SW 1271 (cell line): ENCODE measurements at places on chromosomes 4 and X.

GRCh38 chr4:163092093-163092492 is 74.6 kb downstream of the NAF1 start:
- no peak for DNase-seq

DNA sequence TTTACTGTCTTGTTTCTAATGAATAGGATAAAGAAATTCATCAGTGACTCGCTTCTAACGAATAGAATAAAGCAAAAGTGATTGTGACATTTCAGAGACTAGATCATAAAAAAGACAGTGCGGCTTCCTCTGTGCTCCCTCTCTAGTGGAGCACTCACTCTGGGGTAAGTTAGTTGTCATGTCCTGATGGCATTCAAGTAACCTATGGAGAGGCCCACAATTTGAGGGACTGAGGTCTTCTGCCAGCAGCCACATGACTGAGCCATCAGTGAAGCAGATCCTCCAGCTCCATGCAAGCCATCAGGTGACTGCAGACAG is 72.4 kb downstream of the YIPF6 start:
- no peak for DNase-seq

- DNase-seq = no peak
Observed at GRCh38 chr4:152828122-152828521, 48.4 kb downstream of the ARFIP1 start.

DNA sequence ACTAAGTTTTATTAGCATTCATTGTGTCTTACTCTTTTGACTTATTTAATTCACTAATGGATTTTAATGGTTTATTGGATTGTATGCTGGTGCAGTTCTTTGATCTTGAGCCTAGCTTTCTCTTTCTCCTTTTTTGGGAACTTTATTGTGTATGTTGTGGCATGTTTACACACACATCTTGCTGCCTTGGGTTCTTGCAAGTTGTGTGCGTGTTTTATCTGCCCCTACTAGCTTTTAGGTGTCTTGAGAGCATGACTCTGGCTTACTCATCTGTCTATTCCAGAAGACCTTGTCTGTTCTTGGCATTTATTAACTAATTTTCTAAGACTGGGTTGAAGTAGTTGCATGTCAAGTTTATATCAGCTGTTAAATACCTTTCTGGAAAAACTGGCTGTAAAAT is 2.7 kb downstream of the TMEM165 start:
- no peak for DNase-seq

GRCh38 chr4:155734065-155734464 is 24.8 kb upstream of the GUCY1B1 start:
- DNase-seq = no peak

GRCh38 chr4:182875453-182876405 is 41.5 kb downstream of the DCTD start:
- DNase-seq = no peak

DNA sequence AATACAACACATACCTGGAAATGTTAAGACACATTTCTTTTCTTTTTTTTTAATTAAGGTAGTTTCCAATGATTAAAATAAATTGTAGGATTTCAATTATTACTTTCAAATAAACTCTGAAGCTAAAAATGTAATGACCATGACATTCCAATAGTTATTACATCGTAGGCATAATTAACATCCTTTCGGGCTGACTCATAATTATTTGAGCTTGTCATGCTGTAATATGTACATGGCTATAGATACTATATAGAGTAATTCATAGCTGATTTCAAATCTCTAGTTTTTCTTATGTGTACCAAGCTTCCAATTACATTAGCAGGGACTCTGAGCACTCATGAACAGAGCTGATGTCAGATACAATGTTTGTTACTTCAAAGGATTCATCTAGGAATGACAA is 125.7 kb upstream of the GABRG1 start:
- DNase-seq = no peak

DNA sequence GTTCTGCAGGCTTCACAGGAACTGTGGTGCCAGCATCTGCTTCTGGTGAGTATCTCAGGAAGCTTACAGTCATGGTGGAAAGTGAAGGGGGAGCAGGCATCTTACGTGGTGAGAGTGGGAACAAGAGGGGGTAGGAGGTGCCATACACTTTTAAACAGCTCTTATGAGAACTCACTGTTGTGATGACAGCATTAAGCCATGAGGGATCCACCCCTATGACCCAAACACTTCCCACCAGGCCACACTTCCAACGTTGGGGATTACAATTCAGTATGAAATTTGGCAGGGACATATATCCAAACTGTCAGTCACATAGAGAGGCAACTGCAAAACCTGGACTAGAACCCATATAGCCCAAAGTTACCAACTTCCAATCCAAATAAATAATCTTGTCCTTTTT is 43.1 kb upstream of the ZCCHC12 start:
- DNase-seq = no peak

DNA sequence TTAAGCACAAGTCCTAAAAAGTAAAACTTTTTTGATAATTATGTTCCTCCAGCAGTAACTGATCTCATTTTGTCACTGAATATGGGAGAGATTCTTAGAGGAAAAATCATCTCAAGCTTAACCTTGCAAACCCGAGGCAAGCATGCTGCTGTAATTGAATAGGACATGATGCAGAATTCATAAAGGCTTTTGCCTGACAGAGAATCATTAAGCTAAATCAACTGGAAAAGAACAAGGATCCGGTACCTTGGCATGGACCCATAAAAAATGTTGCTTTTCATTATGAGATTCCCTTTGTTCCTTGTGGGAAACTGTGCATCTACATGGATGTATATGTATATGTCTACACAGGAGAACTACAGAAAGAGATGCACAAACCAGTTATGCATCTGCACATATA is 149.1 kb downstream of the PAPSS1 start:
- no peak for DNase-seq

GRCh38 chr4:185068837-185069236 is 50.5 kb downstream of the HELT start:
- DNase-seq = no peak

- DNase-seq = no peak
Observed at GRCh38 chr4:5662555-5662954, 45.8 kb downstream of the EVC2 start.

DNA sequence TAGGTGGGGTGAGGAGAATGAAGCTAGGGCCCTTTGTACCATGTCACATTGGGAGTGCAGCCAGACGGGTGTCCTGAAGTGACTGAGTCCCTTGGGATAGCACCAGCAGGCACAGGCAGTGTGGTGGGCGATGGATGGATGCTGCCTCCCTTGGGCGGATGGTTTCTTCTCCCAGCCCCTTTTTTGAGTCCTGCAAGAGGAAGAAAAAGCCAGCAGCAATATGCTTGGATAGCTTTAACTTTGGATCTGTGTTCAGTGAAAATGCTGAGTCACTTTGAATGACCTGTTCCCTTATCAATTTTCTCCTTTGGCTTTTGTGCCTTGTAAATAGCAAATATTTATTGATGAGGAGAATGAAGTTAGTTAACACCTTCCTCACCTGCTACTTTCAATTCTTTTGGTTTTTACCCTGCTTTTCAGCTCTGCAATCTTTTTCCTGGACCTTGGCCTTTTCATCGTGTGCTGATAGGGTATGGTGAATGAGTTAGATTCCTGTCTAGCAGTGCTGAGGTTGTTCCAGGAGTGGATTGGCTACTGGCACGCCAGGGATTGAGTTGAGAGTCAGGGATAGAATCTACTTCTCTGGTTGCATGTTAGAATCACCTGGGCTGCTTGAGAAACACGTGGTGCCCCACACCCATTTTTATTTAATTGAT is 10.2 kb downstream of the DCUN1D4 start:
- no peak for DNase-seq

- no peak for DNase-seq
Observed at GRCh38 chr4:81724925-81725329, 253.2 kb upstream of the RASGEF1B start.

DNA sequence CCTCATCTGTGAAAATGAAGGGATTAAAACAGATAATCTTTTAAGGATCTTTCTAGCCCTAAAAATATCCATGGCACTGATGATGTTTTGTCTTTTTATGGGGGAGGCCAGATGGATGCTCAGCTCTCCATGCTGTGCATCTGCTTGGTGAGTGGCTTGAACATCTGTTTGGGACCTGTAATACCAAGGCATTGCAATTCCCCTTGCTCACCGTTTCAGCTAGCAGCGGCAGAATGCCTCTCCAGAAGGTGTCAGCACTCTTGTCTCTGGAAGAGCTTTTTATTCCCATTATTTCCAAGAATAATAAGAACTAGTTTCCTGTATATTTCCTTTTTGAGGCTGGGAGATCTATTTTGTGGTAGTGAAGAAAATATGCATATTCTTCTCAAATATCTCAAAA is 151.9 kb upstream of the ANK2 start:
- no peak for DNase-seq

DNA sequence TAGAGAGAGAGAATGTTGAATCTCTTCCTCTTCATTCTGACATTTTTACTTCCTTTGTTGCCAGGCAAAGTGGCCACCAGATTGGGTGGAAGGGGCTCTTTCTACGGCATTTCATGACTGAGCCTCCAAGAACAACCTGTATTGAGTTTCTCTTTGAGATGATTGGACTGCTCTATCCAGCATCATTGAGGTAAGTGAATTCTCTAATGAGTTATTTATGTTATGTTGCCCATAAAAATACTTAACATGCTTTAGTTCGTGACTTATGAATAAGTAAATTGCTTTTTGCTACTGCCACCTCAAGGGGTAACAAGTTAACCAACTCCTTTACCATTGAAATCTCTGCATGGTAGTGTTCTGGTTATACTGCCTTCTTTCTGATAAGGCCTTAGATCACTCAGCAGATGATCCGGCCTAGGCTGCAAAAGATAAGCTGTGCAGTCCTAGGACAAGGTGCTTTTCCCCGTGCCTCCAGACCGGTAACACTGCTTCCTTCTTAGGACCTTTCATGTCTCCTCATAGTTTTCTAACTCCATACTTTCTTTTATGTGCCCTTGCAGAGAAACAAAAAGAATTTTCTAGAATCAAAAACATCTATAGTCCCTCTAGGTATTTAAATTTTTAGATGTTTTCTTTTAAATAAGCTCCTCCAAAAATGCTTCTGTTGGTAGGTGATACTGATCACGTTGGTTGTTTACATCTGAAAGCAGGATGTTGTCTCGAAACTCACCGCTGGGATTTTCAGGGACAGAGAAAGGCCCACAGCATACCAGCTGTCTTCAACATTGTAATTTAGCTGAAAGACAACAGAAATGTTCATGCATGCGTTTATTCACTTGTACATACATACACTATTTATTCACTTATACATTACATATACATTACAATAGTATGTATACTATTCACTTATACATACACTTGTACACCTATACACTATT is 157.1 kb upstream of the RBPJ start:
- no peak for DNase-seq

GRCh38 chr4:55359397-55359916 is 13.4 kb downstream of the SRD5A3 start:
- DNase-seq = no peak

GRCh38 chrX:95505721-95506120 is 1178.9 kb upstream of the DIAPH2 start:
- no peak for DNase-seq
